ENCODE measurements at places on chromosomes 5 and 9.

DNA sequence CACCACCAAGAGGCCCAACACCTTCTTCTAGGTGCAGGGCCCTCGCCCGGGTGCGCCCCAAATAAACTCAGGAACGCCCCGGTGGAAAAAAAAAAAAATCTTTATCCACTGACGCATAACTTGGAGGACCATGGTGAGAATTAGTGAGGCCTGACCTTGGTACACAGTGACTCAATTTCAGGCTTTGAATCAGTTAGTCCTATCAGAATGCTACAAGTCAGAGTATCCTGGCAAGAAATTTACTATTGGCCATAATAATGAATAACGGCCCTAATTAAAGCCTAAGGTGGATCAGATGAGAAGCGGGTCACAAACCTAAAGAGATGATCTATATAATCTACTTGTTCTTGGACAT, 914.2 kb upstream of the DMAC1 start:
- DNase-seq = no peak

DNA sequence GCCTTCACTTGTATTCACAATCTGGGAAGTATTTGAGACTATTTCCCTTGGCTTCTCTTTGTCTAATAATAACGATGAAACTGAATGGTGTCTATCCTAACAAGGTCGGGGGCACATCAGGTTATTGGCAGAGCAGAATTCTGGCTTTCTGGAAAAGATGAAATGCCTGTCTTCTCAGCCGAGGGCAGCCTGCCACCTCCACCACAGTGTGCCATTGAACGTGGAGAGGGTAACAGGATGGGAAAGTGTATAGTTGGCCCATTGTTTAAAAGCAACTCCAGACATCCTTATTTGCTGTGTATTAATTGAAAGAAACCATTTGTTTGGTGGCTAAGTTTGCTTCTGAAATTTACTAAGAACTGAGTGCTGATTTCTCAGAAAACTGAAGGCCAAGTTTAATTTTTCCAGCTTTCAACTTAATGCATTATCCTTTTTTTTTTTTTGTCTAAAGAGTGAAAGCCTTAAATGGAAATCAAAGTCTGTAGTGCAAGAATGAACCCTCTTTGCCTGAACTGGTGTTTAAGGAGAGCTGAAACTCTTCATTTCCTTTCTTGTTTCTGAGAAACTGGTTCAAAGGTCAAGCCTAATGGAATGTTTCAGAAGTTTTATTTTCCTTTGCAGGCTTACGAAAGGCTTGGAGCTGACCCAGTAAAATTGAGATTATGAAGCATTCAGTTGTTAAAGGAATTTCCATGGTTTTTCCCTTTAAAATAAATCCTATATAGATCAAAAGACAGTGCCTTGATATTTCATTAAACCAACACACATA, 563.7 kb upstream of the DAP start:
- DNase-seq = no peak

GRCh38 chr5:68873198-68873597, 220.6 kb upstream of the SLC30A5 start:
- no peak for DNase-seq

DNA sequence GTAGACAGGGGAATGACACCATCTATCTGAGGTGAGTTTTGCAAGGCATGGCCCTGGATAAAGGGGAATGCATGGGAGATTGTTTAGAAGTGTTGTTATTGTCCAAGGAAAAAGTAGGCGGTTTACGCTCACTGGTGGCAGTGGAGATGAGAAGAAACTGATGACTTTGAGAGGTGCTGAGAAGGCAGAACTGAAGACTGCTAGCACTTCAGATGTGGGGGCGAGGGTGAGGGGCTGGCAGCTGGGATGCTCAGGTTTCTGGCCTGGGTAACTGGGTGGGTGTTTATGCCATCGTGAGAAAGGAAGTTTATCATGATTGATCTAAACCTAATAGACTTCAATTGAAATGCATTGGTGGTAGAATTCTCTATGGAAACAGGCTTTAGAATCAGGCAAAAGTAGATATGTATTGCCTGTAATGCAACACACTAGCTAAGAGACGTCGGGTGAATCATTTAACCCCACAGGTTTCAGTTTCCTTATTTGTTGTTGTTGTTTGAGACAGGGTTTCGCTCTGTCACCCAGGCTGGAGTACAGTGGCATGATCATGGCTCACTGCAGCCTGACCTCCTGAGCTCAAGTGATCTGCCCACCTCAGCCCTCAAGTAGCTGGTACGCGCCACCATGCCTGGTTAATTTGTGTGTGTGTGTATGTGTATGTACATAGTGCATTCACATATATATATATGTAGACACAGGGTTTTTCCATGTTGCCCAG, 123.5 kb downstream of the SLC24A2 start:
- no peak for DNase-seq

All from NCI-H510A (cell line).